ENCODE measurements at places on chromosomes 5 and 9. TPM values are rescaled to one million over a fixed set of nuclear protein-coding genes. Genes with fewer than 3 reads are reported as not detected.

- DNase-seq = no peak
Measured at GRCh38 chr5:139392324-139392677, 2.6 kb upstream of the MZB1 start.

DNA sequence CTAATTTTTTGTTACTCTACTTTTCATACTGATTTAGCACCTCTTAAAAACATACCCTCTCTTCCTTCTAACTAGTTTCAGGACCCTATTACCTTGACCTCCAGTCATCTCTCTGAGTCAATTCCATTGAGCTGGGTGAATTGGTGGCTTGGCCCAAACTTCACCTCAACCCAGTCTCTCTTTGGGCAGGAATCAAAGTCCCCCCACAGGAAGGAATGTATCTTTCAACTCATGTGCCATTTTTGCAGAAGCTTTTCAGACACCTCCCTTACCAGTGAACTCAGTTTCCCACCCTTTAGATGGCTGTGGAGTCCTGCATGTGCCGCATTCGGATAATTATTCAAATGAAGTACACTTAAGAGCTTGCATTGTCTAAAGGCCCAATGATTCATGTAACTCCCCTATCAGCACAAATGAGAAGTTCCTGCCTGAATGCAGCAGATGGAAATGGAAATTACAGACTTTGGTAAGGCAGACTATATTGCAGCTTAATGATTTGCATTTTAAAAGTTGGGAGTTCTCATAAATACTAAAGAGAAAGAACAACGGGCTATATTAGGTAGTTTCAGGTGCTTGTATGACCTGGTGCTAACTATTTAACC is 693.5 kb downstream of the PTPRD start:
- DNase-seq = no peak

GRCh38 chr9:136840877-136841645 is 1.2 kb upstream of the AJM1 start:
- DNase-seq = peak; percentile 67

GRCh38 chr9:116450378-116451139 is 236.5 kb upstream of the TRIM32 start:
- no peak for DNase-seq

Gene MED7
- 9.0 TPM for total RNA-seq

All from fibroblast of villous mesenchyme (primary cell).